ENCODE measurements at places on chromosomes 4 and X.
A peak's percentile ranks its signal among the peaks of the same experiment; 100 is the strongest.

DNA sequence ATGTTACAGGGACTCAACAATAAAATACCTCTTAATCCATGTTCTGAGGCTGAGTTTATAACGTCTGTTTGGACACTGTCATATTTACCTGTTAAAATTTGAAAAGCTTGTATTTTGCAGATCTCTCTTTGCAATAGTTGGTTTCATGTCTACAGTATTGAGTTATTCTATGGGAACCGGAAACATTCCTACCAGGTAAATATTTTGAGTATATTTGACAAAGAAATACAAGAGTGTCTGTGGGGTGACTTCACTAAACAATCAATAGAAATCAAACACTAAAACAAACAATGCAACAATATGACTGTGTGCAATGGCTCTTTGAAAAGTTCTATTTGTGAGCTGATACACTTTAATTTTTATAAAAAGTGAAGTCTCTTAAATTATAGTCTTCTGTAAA lies 47.7 kb upstream of the CXCL8 start:
- DNase-seq: no peak

GRCh38 chr4:48243887-48244286 lies 25.8 kb downstream of the TEC start:
- DNase-seq: no peak

GRCh38 chrX:39922488-39922887 lies 175.3 kb downstream of the BCOR start:
- no peak for DNase-seq

- DNase-seq: peak; percentile 24
Observed at GRCh38 chr4:109559625-109559982, 442 bp upstream of the MCUB start.
